ENCODE measurements at places on chromosomes 2 and 18. TPM values are rescaled to one million over a fixed set of nuclear protein-coding genes. Genes with fewer than 3 reads are reported as not detected.

GRCh38 chr2:238483021-238483420, 56.3 kb downstream of the ASB1 start:
- no peak for DNase-seq

DNA sequence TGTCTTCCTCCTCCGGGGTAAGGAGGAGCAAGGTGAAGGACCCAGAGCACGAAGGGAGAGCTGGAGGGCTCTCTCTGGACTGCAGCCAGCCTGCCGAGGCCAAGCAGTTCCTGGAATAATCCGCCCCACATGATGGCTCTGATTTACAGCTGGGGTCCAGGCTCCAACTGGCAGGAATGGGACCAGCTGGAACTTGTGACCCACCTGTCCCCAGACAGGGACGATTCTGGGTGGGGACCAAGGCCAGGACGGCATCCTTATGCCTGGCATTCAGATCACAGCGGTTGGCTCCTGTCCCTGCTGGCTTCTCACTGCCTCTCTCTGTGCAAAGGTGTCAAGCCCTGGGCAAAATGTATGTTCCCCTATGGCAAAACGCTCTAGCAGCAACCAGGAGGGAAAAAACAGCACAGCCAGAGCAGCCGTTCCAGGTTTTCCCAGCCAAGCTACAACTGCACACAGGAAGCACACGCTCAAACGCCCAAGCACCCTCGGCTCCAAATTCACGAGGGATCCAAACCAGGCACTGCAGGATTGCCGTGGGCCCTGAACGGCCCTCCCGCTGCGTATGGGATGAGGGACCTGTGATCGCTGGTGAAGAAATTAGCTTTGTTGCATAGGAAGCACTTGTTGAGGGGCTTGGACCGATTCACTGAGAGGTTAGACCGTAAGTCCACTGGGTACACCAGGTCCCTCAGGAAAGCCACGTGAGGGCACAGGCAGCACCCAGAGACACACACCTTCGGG, 35.8 kb downstream of the FAM178B start:
- DNase-seq, result no peak

DNA sequence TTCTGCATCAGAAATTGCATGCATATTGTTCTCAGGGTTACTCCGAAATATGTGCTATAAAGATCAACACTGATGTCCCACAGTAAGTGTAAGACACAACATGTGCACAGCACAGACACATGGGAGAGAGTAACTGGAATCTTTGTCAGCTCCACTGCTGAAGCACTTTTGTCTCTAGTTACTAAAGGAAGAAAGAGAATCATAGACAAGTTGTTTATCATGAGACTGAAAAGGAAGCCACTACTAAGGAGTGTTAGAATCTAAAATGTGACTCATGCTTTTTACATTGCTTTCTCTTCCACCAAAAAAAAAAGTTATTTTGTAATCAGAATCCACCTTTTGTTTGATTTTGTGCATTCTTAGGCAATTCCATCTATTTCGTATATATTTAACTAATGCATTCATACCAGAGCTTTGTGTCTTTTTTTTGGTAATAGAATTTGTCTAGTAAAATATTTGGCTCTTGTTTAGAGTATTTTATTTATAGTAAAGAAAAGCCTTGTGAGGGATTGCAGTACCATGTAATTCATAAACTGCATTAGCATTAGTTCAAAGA, 502.4 kb downstream of the FBXO15 start:
- no peak for DNase-seq

The TRIM43B gene
- not detected for polyA plus RNA-seq

DNA sequence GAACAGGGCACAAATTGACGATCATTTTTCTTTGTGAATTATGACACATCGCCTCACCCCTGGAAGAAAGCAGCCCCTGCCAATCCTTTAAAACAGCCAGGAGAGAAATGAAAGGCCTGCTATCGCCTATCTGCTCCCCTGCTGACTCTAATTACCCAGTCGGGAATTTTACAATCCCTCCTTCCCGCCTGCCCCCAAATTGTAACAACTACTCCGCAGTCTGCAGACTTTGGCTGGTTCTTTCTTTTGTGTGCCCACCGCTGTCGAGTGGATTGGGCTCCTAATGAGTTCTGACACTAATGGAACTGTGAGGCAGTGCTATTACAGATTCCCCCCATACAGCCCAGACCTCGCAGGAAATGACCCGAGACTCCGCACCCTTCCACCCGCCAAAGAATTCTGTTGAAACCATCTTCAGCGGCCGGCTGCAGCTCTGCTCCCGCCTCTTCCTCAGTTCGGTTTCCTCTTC, 281.2 kb upstream of the PARD3B start:
- no peak for DNase-seq

GRCh38 chr2:127134235-127134634, 27.3 kb upstream of the BIN1 start:
- DNase-seq, result no peak

DNA sequence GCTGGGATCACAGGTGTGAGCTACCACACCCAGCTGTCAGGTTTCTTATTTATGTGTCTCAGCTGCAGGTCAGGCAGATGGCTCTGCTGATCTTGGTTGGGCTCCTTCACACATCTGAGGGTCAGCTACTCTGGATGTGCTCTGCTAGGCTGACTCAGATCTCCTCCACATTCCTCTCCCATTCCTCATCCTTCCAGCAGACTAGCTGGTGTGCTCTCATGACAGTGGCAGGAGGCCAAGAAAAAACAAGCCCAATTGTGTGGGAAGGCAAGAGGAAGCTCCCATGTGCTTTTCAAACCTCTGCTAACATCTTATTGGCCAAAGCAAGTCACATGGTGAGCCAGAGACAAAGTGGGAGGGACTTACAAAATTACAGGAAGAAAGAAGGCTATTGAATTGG, 11.7 kb upstream of the MSH6 start:
- peak; percentile 85 for DNase-seq

GRCh38 chr2:146837857-146838256, 1007.0 kb upstream of the ACVR2A start:
- DNase-seq, result no peak

The REL gene
- polyA plus RNA-seq, result 3.3 TPM

DNA sequence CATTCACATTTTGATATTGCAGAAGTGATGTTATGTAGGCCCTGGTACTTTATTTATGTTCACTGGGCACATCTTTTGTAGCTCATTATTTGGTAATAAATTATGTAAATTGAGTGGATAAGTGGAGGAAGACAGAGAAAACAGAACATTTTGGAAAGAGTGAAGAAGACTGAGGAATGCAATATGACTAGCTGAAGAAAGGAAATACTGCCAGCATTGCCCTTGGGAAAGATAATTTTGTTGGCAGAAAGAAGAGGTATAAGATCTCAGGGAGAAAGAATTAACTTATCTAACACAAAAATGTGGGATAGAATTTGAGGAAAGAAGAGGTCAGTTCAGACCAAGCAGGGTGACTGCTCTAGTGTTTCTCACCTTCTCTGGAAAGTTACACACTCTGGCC, 118.8 kb downstream of the TTC27 start:
- no peak for DNase-seq

GRCh38 chr2:41871080-41871479, 176.7 kb upstream of the PKDCC start:
- DNase-seq, result no peak

GRCh38 chr2:191266201-191266600, 21.0 kb downstream of the MYO1B start:
- DNase-seq, result no peak

The PKDCC gene
- 87.0 TPM for polyA plus RNA-seq

DNA sequence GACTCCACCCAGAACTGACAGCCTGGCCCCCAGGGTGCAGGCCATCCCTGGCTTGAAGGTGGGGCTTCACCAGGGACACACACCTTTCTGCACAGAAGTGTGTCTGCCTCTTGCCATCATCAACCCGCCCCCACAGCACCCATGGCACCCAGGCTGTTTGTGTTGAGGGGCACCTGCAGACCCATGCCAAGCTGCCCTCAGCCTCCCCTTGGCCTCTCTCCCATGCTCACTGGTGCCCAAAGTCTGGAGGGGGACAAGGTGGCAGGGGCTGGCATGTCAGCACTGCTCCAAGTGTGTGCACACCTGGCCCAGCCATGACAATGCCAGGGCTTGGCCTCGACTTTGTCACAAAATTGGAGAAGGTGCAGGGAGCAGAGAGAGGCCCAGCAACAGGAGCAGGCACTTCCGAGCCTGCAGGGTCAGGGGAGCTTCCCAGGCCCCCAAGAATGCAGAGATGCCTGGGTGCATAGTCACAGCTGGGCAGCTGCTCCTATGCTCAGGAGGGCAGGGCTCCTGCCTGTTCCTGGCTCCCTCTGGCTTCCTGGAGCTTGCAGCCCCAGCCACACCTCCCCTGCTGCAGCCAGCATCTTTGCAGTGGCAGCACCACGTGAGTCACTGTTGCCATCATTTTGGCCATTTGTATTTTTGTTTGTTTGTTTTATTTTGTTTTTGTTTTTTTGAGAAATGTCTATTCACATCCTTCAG, 280.6 kb upstream of the UBE2E3 start:
- no peak for DNase-seq

- no peak for DNase-seq
Measured at GRCh38 chr2:104856973-104857261, 3.0 kb downstream of the POU3F3 start.

DNA sequence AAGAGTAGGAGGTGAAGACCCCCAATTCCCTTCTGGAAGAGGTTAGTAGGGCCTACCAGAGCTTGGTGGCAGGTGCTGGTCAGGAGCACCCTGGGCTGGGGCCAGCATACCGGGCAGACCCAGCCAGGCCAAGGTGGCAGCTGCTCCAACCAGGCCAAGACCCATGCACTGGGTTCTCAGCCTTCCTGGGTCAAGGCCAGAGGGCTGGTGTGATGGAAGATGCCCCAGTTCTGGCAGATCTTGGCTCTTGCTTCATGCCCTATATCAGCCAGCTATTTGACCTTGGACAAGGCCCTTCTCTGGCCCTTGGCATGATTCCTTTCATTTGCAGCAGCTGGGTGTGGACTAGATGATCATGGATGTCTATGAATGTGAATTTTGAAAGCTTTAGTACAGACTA, 57.7 kb downstream of the PRKCE start:
- no peak for DNase-seq

GRCh38 chr18:25053466-25053865, 298.5 kb downstream of the ZNF521 start:
- no peak for DNase-seq

GRCh38 chr2:51263951-51264350, 232.0 kb upstream of the NRXN1 start:
- no peak for DNase-seq

The CNGA3 gene
- not detected for polyA plus RNA-seq

DNA sequence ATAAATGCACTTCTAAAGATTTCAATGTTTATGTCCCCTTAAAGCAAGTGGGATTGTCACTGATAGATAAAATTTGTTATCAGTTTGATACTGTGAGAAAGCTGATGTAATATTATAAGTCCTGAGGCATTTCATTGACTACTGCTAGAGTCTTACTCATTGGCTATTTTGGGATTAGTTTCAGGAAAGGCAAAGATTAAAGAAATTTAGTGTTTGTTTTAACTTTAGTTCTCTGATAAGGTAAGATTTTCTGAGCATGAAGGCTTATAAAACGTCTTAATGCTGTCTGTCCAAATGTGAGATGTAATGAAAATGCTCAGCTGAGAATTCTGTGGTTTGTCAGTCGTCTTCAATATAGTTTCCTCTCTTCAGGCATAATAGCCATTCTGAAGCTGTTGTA, 886.4 kb upstream of the CDH2 start:
- no peak for DNase-seq

DNA sequence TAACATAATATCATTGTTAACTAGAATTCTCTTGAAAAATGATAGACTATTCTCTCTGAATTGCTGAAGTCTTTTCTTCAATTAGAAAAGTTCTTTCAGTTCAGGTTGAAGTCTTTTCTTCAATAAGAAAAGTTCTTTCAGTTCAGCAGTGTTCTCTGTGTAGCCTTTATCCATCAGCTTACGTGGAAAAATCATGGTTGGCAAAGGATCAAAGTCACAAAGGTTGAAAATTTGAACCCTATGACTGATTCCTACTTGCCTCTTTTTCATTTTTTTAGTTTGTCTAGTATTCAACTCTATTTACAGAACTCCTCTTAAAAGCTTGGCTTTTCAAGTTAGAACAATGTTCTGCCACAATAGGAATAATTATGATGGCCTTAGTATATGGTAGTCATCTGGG, 25.8 kb downstream of the CAVIN2 start:
- no peak for DNase-seq

- DNase-seq, result no peak
Measured at GRCh38 chr2:233821709-233822100, 32.6 kb downstream of the HJURP start.

The LOXHD1 gene
- polyA plus RNA-seq, result not detected

- DNase-seq, result no peak
Measured at GRCh38 chr2:240648155-240648649, 22.9 kb downstream of the GPR35 start.

- peak; percentile 43 for DNase-seq
Measured at GRCh38 chr2:14428056-14428455, 204.5 kb upstream of the LRATD1 start.

DNA sequence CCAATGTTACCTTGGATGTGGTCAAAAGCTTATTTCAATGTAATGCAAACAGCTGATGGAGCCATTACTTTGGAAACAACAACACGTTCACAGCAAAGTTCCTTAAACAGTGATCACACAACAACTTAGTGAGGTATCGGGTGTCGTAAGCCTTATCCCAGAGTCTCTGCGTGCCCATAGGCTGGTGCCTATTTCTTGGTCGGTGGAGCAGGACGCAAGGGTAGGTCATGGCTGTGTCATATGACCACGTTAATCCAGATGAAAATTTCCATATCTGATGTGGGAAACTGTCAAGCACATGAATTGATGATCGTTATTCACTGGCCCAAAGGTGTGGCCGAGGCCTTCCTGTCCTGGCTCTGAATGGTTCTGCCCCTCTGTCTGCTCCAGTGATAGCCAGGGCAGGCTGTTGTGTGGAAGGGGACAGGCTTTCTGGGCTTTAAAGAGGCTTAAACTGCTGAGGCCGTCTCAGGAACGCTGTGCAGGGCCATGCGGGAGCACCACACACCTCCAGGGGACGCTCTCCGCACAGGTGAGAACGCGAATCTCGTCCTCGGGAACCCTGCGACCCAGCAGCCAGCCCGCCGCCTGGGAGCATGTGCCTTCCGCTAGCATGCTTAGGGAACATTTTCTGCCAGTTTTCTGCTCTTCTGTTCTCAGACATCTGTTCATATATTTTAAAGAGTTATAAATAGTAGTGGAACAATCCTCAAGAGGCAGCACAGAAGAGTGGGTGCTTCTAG, 90.6 kb downstream of the KCTD1 start:
- DNase-seq, result no peak

The RFTN2 gene
- 5.2 TPM for polyA plus RNA-seq

DNA sequence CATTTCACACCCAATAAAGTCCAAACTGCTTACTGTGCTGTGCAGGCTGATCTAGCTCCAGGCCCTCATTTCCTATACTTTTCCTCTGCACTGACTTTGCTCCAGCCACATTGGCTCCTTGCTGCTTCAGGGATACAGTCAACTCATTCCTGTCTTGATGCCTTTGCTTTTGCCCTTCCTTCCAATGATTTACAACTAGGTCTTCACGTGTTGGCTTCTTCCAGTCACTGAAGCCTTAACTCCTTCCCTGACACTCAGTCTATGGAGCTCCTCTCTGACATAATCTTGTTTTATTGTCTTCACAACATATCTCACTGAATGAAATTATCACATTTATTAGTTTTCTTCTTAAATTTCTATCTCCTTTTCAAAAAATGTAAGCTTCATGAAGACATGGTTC, 16.9 kb upstream of the C18orf32 start:
- no peak for DNase-seq
